Gastroesophageal sphincter (tissue), 4 donors: ENCODE measurements at places on chromosomes 2 and 18. TPM values are rescaled to one million over a fixed set of nuclear protein-coding genes. Genes with fewer than 3 reads are reported as not detected.

The CCDC150 gene
- not detected for total RNA-seq

The FBXO48 gene
- 0.67 TPM for total RNA-seq

The TEX44 gene
- total RNA-seq, result not detected

The DSC1 gene
- not detected for total RNA-seq

The CDH20 gene
- 1.6 TPM for total RNA-seq

DNA sequence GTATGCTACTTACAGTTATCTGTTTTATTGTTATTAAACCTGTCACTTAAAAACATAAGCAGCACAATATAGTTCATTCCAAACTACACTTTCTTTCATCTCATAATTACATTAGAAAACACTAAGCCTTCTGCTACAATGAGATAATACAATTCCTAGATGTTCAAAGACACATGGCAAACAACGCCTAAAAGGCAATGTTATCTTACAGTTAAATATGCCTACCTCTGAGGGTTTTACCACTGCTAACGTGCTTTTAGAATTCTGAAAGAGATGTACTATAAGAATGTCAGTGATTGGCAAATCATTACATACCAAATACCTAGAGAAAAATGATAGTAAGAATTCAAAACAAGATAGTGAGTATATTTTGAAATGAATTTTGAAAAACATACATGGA, 46.8 kb upstream of the SPOPL start:
- no peak for ATAC-seq

- no peak for ATAC-seq
Measured at GRCh38 chr2:152565884-152566727, 151.2 kb downstream of the PRPF40A start.

- ATAC-seq, result no peak
Measured at GRCh38 chr2:223956300-223956699, 963 bp upstream of the MRPL44 start.

- ATAC-seq, result no peak
Measured at GRCh38 chr18:57954935-57955334, 89.1 kb upstream of the NEDD4L start.

- ATAC-seq, result no peak
Measured at GRCh38 chr2:160039166-160039903, 23.1 kb downstream of the PLA2R1 start.

GRCh38 chr2:23901966-23902846, 24.7 kb downstream of the ATAD2B start:
- ATAC-seq, result peak; percentile 76
